ENCODE measurements at places on chromosomes 1 and 21.
A peak's percentile ranks its signal among the peaks of the same experiment; 100 is the strongest.

DNA sequence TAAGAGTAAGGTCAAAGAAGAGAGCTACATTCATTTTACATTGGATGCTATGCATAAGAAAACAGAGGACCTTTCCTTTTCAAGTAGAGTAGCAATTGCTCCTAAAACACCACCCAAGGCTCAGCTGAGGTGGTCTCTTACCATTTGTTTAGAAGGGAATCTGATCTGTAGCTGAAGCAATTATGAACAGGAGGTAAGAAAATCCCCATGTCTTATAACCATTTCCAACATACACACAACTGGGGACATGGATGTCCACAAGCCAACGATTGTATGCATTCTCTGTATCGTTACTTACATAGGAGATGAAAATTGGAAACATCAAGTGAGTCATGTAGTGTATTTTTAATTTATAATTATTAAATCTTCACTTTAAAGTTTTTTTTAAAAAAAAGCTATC is 132.0 kb downstream of the AKT3 start:
- DNase-seq, result no peak

GRCh38 chr1:44389437-44389836 is 15.6 kb upstream of the RNF220 start:
- no peak for DNase-seq

DNA sequence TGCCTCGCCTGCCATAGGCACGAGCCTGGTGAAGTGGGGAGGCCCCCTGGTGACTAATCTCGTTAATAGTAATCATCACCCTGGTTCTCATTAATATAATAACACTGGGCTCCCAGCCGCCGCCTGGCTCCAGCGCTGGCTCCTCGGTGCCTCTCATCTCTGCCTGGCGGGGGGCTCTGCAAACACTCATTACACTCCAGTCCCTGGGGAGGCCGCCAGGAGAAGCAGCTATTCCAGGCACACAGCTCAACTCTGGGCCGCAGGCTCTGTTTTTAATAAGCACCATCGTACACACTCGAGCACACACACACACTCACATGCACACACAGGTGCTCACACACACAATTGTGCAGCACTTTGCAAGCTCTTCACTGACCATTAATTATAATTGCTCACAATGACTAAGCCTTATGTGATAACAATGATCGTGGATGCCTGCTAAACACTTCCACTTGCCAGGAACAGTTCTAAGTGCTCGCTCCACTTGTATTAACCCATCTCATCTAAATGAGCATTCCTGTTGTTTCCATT is 52.2 kb downstream of the SDC3 start:
- DNase-seq, result no peak

- DNase-seq, result no peak
Measured at GRCh38 chr21:33950431-33951079, 35.0 kb upstream of the ATP5PO start.

DNA sequence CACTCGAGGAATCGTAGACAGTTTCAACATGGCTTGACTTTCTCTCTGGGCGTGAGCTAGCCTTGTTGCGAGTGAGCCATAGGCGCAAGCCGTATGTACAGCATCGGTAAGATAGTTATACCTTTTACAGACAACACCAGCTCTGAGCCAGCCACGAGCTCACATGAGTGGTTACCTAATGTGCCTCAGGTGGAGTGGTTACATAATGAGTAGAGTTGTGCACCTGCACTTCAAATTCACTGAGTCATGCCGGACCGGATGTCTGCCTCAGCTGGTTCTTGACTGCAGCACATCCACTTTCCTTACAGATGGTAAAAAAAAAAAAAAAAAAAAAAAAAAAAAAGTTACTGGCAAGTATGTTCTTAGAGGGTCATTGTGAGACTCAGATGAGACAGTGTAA is 360.4 kb upstream of the NR5A2 start:
- no peak for DNase-seq

DNA sequence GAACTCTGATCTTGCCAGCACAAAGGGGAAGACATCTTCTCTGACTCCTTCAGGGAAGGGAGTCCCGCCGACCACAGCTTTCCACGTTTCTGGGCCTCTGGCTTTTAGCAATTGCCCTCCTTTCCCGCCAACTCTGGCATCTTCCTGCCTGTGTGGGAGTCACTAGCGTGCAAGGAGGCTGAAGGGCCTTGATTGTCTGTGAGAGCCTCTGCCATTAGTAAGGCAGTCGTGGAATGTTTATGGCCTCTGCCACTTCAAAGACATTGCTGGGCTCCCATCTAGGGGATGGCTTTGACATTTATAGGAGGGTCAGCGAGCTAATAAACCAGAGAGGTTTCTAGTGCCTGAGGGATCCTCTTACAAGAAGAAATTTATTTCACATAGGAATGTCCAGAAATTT is 14.3 kb upstream of the PROK1 start:
- DNase-seq, result peak; percentile 94

- DNase-seq, result no peak
Measured at GRCh38 chr1:233443040-233443760, 115.7 kb downstream of the MAP3K21 start.

DNA sequence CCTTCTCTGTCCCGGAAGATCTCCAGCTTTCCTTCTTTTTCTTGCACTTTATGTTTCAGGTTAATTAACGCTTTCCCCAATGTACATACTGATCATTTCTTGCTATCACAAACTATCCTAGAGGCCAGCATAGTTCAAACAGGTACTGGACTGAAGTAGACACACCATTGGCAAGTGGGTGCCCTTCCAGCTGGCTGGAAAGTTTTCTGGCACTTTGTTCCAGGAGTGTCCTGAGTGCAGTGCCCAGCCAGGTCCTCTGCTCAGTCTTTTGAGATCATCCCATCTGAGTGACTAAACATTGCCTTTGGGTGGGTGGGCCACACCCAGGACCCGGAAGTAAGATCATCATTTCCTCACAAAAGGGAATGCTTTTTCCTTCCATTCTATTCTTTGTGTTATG is 15.0 kb upstream of the DUSP23 start:
- no peak for DNase-seq

- no peak for DNase-seq
Measured at GRCh38 chr21:38561613-38562581, 63.6 kb upstream of the ERG start.

- DNase-seq, result no peak
Measured at GRCh38 chr1:30739601-30740000, 16.2 kb upstream of the MATN1 start.

GRCh38 chr21:34590520-34590919 is 24.4 kb downstream of the RCAN1 start:
- no peak for DNase-seq

- peak; percentile 58 for DNase-seq
Measured at GRCh38 chr1:21232044-21232443, 55.3 kb upstream of the EIF4G3 start.

- DNase-seq, result no peak
Measured at GRCh38 chr1:18160290-18160942, 52.8 kb downstream of the IGSF21 start.

GRCh38 chr1:176177764-176178163 is 29.3 kb downstream of the COP1 start:
- no peak for DNase-seq

- DNase-seq, result no peak
Measured at GRCh38 chr1:228902781-228903433, 167.6 kb downstream of the RHOU start.

DNA sequence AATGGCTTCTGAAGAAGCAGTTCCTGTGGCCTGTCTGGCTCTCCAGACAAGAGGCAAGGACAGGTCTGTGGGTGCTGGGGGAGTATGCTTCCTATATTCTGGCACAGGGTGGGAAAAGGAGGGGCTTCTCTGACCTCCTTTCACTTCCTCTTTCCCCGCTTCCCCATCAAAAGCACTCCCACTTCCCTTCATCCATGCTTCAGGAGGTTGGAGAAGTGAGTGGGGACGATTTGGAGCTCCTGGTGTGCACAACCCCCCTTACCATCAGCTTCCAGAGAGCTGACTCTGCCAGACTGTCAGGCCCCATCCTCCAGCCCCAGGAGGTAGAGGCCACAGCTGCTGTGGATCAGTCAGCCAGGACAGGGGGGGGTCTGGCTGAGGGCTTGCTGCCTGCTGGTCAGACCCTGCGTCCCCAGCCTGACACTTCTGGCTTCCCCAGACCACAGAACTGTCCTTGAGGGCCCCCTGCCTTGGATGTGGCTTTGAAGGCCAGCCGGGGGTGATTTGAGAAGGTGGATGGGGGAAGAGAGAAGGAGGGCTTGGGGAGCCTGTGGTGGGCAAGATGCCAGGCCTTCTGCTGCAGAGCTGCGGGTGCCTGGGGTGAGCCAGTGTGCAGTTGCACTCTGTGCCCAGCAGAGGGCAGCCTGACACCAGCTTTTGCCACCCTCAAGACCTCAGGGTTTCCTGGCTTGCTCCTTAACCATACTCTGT is 21.5 kb upstream of the TMEM222 start:
- peak; percentile 67 for DNase-seq

DNA sequence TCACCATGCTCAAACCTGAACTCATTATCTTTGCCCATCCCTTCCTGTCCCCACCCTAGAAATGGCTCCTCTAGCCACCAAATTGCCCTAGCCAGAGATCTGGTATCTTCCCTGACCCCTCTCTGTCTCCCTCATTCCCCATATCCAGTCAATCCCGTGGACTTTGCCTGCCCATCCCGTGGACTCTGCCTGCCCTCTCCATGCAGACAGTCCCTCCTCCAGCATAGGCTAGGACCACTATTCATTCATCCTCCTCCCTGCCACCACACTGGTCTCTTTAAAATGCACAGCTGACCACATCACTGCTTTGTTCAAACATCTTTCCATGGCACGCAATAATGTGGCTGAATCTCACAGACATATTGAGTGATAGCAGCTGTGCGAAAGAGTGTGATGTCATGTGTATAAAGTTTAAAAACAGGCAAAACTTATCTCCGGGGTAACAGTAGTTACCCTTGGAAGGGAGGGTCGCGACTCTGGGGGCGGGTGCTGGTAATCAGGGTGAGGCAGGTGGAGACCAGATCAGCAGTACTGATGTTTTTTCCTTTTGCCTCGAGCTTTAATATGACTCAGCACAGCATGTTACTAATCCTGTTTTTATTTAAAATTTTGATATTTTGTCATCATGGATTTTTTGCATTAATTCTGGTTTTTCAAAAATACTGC is 4.8 kb upstream of the SLC2A1 start:
- peak; percentile 98 for DNase-seq

GRCh38 chr1:28983091-28983490 is 68.7 kb downstream of the EPB41 start:
- DNase-seq, result no peak

GRCh38 chr1:3170561-3171453 is 101.8 kb downstream of the PRDM16 start:
- peak; percentile 43 for DNase-seq

DNA sequence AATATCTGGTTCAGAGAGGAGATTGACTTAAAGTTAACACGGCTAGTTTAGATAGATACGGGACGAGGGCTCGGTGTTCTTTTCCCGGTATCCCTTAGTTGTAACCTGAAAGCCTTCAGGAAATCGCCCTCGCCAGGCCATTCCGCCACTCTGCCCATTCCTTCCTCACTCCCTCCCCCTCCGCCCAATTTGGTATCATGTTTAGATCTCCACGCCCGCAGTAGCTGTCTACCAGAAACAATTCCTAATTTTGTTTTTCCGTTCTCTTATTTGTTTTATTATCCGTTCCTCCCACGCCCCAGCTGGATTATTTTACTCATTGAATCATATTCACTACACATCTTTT is 685 bp upstream of the VAMP4 start:
- no peak for DNase-seq

GRCh38 chr1:181936768-181937581 is 124.5 kb downstream of the ZNF648 start:
- peak; percentile 75 for DNase-seq

GRCh38 chr21:32565856-32566465 is 19.4 kb downstream of the TCP10L start:
- no peak for DNase-seq

- peak; percentile 9 for DNase-seq
Measured at GRCh38 chr1:193143285-193143684, 21.5 kb downstream of the CDC73 start.

- no peak for DNase-seq
Measured at GRCh38 chr1:66413838-66414175, 120.1 kb upstream of the SGIP1 start.

DNA sequence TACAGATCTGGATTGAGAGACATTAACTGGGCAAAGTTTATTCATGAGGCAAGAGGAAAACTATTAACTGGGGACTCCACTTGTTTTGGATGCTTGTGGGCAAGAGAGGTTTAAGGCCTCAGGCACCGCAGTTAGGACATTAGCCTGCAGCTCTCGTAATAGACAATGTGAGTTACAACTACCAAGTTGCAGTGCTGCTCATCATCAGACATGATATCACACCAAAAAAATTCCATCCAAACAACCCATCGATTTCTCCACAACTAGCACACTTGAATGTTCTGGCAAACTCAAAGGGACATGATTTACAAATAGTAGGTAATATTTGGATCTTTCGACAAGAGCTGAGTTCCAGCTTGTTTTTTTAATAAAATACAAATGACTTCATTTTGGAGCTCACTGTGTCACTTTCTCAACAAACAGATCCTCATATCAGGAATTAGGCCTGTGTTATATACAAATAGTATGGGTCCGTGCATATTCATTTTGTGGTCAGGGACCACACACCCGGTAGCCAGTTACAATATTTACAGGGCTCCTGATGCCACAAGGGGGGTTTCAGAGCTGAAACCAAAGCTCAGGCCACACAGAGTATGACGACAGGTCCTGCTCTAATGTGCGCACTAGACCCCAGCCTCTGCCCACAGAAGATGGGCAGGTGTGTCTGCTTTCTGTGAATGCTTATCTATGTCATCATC is 128.0 kb downstream of the TGFBR3 start:
- no peak for DNase-seq

DNA sequence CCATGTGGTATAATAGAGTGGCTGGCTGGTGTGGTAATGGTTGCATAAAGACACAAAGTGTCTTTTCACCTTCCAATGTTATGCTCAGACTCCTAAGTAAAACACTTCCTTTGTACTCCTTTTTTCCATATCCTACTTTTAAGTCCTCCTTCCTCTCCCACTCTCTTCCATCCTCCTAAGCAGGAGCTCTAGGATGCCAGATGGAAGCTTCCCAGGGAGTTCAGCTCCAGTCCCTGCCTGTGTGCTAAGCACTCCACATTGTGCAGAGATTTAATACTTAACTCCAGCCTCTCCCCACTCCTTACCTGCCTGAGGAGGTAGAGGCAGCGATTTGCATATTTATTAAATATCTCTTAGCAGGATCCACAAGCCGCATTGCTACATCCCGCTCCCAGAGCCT is 60.5 kb upstream of the IGSF21 start:
- DNase-seq, result no peak

- DNase-seq, result no peak
Measured at GRCh38 chr1:30751830-30752650, 5.5 kb downstream of the LAPTM5 start.

All from SW480 (cell line).